ENCODE measurements at places on chromosomes 12 and 14. TPM values are rescaled to one million over a fixed set of nuclear protein-coding genes. Genes with fewer than 3 reads are reported as not detected.

Gene FOXA1
- total RNA-seq = 5.1 TPM

DNA sequence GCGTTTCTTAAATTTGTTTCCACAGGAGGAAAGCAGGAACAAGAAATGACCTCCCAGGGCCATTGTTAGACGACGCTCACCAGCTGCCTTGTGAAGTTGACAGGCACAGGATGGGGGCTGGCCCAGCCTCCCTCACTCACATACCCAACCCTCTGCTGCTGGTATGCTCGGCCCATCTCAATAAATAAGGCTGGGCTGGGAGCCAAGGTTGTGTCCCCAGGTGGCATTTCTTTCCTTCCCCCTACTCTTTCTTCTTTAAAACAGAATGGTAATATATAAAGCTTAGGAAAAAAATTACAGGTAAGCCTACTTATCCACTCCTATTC lies 93.0 kb downstream of the ACTN1 start:
- no peak for ATAC-seq

- peak; percentile 59 for ATAC-seq
These were observed 17.9 kb upstream of the HIGD1C start for GRCh38 chr12:50934371-50934851.

DNA sequence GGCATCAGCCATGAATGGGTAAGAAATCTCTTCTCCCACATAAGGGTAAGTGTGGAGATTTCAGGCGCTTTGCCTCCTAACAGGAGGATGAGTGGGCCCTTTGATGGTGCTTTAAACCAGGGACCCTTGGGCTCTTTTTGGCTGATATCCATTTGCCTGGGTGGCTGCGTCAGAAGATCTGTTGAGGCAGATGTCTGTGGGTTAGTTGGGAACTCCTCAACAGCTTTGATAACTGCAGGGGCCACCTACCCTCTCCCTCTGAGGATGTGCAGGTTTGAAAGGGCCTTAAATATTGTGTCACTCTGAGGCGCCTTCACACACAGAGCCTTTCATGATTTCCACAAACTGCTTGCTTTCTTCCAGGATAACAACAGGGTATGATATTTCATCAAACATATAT lies 210.7 kb downstream of the PPM1H start:
- no peak for ATAC-seq

Gene NOVA1
- total RNA-seq = 7.0 TPM

- ATAC-seq = peak; percentile 80
These were observed 203.3 kb downstream of the NAV3 start for GRCh38 chr12:78034025-78034424.

DNA sequence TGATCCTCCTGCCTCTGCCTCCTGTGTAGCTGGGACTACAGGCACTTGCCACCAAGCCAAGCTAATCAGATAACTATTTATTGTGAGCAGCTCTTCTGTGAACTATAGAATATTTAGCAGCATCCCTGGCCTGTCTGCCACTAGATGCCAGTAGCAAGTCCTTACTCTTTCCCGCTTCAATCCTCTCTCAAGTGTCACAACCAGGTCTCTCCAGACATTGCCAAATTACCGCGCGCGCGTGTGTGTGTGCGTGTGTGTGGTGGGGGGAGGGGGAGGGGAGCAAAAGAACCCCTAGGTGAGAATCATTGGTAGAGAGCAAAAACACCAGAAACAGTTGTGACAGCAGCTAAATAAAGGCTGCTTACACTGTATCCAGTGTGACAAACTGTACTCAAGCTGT lies 49.9 kb downstream of the PPP2R5E start:
- ATAC-seq = no peak

GRCh38 chr14:76194327-76194726 lies 42.6 kb downstream of the GPATCH2L start:
- ATAC-seq = no peak

- ATAC-seq = no peak
These were observed 26.0 kb upstream of the VPS37B start for GRCh38 chr12:122921917-122922316.

DNA sequence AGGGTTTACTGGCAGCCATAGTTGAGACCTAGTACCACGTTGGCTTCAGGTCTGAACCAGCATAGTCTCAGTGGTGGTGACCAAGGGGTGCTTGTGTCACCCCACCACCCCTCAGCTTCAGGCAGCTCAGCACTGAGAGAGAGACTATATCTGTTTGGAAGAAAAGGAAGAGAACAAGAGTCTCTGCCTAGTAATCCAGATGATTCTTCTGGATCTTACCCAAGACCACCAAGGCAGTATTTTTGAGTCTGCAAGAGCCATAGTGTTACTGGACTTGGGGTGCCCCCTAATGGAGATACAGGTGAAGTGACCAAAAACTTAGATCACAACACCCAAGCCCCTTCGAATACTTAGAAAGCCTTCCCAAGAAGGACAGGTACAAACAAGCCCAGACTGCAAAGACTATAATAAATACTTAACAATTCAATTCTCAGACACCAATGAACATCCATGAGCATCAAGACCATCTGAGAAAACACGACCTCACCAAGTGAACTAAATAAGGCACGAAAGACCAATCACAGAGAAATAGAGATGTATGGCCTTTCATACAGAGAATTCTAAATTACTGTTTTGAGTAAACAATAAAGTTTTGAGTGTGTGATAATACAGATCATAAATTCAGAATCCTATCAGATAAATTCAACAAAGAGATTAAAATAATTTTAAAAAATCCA lies 107.0 kb downstream of the HELB start:
- ATAC-seq = no peak

Gene VRTN
- not detected for total RNA-seq

- no peak for ATAC-seq
These were observed 106.1 kb upstream of the RFLNA start for GRCh38 chr12:124188561-124189405.

GRCh38 chr12:86283620-86284019 lies 27.4 kb upstream of the MGAT4C start:
- no peak for ATAC-seq

Gene DEGS2
- total RNA-seq = 0.89 TPM

Gene ZNF385A
- 28.0 TPM for total RNA-seq

GRCh38 chr12:59030415-59030814 lies 110.1 kb upstream of the LRIG3 start:
- no peak for ATAC-seq
